ENCODE measurements at places on chromosomes 6 and 20.

DNA sequence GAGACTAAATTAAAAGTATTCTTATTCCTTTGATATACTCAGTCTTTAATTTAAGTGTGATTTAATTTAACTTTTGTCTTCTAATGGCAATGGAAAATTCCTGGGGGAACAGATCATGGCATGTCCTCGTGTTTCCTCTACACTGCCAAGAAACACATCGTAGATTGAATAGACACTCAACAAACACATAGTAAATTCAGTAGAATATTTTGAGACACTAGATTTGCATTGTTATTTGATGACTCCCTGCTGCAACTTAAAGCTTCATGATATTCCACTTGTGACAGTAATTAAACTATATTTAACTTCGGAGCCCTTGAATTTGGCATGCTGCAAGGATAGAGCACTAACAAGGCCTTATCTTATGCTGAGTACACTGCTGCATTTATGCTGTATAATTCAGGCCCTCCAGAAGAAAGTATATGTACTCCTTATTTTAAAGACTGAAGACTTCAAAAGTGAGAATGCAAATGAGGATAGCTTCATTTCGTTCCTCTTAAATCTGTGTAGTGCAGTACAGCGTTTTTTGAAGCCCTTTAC lies 84.3 kb downstream of the GRM1 start:
- no peak for DNase-seq

- peak; percentile 42 for DNase-seq
Observed at GRCh38 chr6:158607411-158608170, 37.0 kb downstream of the DYNLT1 start.

- DNase-seq = no peak
Observed at GRCh38 chr20:59334651-59335300, 34.4 kb downstream of the EDN3 start.

DNA sequence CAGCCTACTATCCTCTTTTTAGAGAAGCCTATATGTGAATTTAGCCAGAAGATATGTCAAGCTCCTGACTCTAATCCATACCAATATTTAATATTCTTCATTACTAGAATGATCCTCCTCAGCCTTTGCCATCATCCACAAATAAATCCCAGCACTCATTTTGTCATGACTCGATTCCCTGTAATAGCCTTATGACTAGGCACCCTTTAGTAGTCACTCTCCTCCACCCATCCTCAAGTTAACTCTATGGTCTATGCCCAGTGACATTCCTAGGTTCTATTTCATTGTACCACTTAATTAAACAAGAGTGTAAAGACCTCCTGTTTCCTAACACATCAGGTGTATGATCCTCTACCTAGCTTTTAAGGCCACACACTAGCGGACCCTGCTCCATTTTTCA lies 450.4 kb upstream of the CITED2 start:
- no peak for DNase-seq

DNA sequence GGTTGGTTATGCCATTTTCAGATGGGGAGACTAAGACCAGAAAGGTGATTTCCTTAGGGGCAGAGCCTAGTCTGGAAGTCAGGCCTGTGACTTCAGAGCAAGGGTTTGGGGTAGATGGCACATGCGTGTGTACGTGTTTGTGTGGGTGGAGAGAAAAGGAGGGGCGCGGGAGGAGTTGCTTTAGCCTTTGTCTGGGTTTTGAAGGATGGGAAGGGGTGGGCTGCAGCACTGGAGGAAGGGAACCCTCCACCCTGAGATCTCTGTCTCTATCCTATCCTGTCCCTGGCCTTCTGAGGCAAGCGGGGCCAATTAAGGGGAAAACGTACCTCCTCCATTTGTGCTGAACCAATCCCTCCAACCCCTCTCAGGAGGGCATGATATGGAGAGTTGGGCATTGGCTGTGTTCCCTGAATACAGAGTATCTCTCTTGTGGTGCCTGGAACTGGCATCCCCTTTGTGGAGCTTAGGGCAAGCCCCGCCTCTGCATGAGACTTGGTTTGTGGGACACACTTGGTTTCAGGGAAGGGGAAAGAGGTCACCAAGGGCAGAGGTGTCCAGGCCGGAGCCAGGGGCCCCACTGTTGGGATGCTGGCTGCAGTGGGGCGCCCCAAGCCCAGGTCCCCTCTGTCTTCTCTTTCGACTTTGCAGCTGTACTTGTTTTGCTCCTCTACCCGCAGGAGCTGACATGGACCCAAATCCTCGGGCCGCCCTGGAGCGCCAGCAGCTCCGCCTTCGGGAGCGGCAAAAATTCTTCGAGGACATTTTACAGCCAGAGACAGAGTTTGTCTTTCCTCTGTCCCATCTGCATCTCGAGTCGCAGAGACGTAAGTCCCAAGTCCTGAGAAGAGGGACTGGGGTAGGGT lies at the start of gene DBNDD2:
Gene DBNDD2, plus strand, starts transcription at position 507 of the 863 bp plus-strand sequence. Its CDS starts 179 bp downstream, at position 686.
- no peak for DNase-seq

DNA sequence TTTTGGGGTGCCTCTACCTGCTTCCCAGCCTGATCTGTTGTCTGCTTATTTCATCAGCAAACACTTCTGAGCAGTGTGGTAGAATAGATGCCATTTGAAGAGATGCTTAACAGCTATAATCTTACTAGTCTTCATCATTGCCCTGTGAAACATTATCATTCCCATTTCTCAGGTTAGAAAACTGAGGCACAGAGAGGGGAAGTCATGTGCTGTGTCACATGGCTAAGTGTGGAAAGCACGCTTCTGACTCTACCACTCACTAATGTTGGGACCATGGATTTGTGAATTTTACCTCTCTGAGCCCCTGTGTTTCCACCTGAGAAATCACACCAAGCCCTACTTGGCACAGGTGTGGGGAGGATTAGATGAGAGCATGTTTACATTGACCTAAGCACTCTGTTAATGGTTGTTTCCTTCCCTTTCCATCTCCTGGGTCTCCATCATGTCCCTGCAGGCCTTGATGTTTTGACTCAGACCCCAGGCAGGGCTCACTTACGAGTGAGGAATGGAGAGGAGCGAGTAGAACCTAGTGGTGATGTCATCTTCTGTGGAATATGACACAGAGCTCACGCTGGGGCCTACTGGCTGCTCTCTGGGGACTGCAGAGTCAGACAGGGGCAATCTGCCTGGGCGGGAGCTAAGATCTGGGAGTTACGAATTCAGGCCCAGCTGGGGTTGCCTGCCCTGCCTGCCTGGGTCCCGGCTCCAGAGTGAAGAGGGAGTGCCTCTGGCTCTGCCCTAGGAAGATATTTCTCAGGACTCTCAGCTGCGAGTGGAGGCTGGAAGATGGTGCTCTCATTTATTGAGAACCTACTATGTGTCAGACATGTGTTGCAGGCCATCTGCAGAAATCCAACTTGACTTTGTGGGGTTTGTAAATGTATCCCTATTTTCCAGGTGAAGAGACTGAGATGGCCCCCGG lies 64.3 kb downstream of the CDH22 start:
- DNase-seq = no peak

- no peak for DNase-seq
Observed at GRCh38 chr6:161091972-161092701, 100.6 kb downstream of the MAP3K4 start.

Measured in type B pancreatic cell (in vitro differentiated cells).